ENCODE measurements at places on chromosomes 12 and 14.

DNA sequence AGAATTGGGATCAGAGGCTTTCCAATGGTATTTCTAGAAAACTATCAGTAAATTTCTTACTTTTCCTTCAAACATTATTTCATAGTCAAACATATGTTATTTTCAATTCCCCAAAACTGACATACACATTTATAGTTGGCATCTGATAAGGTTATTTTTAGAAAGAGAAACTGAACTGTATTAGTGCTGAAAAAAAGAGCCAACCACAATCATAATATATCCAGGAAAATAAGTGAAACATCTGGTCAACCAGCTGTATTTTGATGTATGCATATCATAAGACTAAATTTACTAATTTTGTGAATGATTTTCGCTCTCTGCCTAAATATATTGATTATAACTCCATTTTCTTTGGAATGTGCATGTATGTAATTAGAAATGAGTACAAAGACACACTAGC lies 554.2 kb downstream of the FLRT2 start:
- peaks cover 5% of the 10 kb centered on the region for H3K4me1 ChIP-seq
- H3K36me3 ChIP-seq = no peaks in the 10 kb centered on the region
- no peaks in the 10 kb centered on the region for H3K27me3 ChIP-seq
- H3K27ac ChIP-seq = no peak overlapping the region
- no peak for DNase-seq
- H3K4me3 ChIP-seq = no peak overlapping the region

DNA sequence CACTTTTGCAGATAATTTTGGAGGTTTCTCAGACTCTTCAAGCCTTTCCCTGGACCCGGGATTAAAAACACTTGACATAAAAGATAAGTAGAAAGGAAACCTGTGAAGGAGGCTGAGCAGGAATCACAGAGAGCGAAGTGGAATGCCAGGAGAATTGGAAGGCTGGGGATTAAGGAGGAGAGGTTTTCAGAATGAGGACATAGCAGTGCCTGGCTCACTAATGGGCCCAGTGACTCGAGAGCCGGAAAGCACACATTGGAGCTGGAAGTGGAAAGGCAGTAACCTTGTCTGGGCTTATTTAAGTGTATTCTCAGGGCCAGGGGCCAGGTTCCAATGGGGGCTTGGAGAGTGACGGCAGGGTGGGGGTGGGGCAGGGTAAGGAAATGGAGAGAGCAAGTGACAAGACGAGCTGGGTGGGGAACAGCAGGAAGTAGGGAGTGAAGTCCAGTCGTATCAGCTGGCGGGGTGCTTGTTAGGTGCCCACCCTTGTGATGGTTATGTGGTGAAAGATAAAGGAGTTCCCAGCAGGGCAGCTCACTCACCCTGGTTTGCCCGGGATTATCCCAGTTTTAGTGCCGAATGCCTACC lies 13.1 kb downstream of the EVL start:
- peak overlapping the region; percentile 75 for H3K4me3 ChIP-seq
- peaks cover 97% of the 10 kb centered on the region for H3K4me1 ChIP-seq
- peaks cover 50% of the 10 kb centered on the region for H3K36me3 ChIP-seq
- H3K27me3 ChIP-seq = no peaks in the 10 kb centered on the region
- DNase-seq = no peak

GRCh38 chr12:39835517-39836489 lies 216.2 kb upstream of the ABCD2 start:
- no peaks in the 10 kb centered on the region for H3K4me1 ChIP-seq
- no peaks in the 10 kb centered on the region for H3K27me3 ChIP-seq
- DNase-seq = no peak
- no peak overlapping the region for H3K4me3 ChIP-seq

- H3K4me1 ChIP-seq = no peaks in the 10 kb centered on the region
- H3K4me3 ChIP-seq = no peak overlapping the region
- no peaks in the 10 kb centered on the region for H3K27me3 ChIP-seq
Observed at GRCh38 chr14:42421377-42422078, 814.9 kb downstream of the LRFN5 start.

DNA sequence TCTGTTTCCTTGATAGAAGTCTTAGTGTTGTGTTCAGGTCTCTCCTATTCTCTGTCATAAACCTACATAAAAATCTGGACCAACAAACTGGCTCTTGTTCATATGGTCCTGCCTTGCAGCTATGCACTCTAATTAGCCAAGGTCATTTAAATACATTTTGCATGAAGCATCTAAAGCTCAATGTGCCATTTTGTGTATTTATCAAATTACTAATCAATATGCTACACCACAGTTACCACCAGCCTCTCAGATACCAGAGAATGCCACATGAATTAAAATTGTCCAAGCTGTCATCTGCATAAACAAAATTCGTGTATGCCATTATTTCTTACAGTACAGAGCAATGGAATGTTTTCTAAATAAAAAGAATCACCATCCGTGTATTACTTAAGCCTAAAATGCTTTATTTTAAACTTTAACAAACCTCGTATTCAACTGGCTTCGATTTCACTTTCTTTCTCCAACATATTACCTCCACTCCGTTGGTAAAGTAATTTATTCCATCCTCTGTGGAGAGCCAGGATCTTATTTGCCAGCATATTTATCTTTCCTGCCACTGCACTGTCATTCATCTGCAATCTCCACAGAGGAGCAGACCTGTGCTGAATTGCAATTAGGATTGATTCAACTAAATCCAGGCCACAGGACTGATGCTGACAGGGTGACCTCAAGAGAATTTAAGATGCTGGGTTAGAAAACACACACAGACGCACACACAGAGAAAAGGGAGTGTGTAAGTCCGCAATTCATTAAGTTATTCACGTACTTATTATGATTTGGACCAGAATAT lies 284.1 kb upstream of the FOXG1 start:
- H3K27ac ChIP-seq = no peak overlapping the region
- no peaks in the 10 kb centered on the region for H3K4me1 ChIP-seq
- no peaks in the 10 kb centered on the region for H3K36me3 ChIP-seq
- no peak for DNase-seq

GRCh38 chr12:131765961-131766360 lies 55.1 kb downstream of the SFSWAP start:
- H3K27me3 ChIP-seq = no peaks in the 10 kb centered on the region
- H3K36me3 ChIP-seq = peaks cover 37% of the 10 kb centered on the region
- H3K4me3 ChIP-seq = no peak overlapping the region

- no peak overlapping the region for H3K27ac ChIP-seq
- H3K4me1 ChIP-seq = peaks cover 5% of the 10 kb centered on the region
- H3K36me3 ChIP-seq = peaks cover 29% of the 10 kb centered on the region
Observed at GRCh38 chr12:63792338-63792737, 12.6 kb downstream of the RXYLT1 start.

- DNase-seq = no peak
- H3K27me3 ChIP-seq = no peaks in the 10 kb centered on the region
- peaks cover 8% of the 10 kb centered on the region for H3K36me3 ChIP-seq
- H3K4me3 ChIP-seq = no peak overlapping the region
- H3K4me1 ChIP-seq = no peaks in the 10 kb centered on the region
- H3K27ac ChIP-seq = no peak overlapping the region
Observed at GRCh38 chr14:91689608-91690007, 42.3 kb downstream of the CATSPERB start.

DNA sequence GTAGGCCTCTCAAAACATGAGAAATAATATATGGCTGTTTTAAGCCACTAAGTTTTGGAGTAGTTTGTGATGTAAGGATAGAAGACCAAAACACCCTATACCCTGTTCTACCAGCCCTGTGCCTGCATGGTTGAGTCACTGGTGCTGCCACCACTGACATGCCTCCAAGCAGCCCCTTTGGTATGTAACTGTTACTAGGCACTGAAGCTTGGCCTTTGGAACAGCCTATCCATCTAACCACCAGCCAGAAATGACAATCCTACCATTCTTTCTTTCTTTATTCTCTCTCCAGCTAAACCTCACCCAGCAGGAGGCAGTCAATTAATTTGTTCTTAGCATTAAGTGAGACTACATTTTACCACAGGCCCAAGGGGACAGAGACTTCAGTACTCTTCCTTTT lies 240.3 kb downstream of the MSRB3 start:
- H3K36me3 ChIP-seq = no peaks in the 10 kb centered on the region
- no peak overlapping the region for H3K27ac ChIP-seq
- H3K27me3 ChIP-seq = no peaks in the 10 kb centered on the region
- no peak overlapping the region for H3K4me3 ChIP-seq

- no peak overlapping the region for H3K4me3 ChIP-seq
- no peak for DNase-seq
- H3K36me3 ChIP-seq = peaks cover 21% of the 10 kb centered on the region
Observed at GRCh38 chr12:108553799-108554198, 7.2 kb downstream of the SART3 start.

DNA sequence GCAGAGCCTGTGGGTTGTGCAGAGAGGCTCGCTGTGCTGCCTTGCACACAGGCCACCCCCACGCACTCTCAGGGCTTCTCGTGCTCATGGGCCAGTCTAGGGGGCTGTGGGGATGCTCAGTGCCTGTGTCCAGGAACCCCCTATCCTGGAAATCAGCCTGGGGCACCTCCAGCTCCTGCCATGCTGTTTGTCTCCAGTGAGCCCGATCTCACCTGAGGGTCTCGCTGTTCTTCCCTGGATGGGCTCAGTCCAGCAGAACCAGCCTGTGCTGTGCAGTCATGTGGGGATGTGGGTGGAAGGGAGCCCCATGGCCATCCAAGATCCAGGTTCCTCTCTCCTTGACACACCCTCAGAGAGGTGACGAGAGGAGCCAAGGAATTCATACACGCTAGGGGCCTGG lies 26.7 kb downstream of the SERPINA1 start:
- DNase-seq = no peak
- H3K36me3 ChIP-seq = no peaks in the 10 kb centered on the region
- peaks cover 7% of the 10 kb centered on the region for H3K27me3 ChIP-seq

- no peak for DNase-seq
- peak overlapping the region; percentile 91 for H3K4me3 ChIP-seq
- H3K36me3 ChIP-seq = peaks cover 76% of the 10 kb centered on the region
- peak overlapping the region; percentile 99 for H3K27ac ChIP-seq
- H3K4me1 ChIP-seq = peaks cover 49% of the 10 kb centered on the region
Observed at GRCh38 chr12:6532927-6533652, 1.2 kb upstream of the GAPDH start.

- H3K36me3 ChIP-seq = peaks cover 2% of the 10 kb centered on the region
- H3K4me3 ChIP-seq = no peak overlapping the region
- H3K27ac ChIP-seq = no peak overlapping the region
- no peaks in the 10 kb centered on the region for H3K27me3 ChIP-seq
Observed at GRCh38 chr14:103735439-103735814, 19.8 kb downstream of the ZFYVE21 start.

DNA sequence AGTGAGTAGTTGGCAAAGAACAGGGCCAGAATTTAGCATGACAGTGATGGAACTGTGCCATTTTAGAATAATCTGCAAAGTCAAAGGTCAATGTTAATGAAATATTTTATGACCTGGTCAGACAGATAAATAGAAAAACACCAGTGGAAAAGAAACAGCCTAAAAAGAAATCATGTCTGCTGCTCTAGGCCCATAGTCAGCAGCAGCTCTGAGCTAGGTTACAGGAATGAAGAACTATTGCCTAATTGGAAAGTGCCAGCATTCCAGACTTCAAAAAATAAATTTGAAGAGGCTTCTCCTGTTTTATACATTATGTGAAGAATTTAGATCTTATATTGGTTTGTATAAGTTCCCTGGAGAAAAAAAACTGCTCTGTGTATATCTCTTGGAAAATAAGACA lies 9.8 kb downstream of the NPC2 start:
- peaks cover 8% of the 10 kb centered on the region for H3K36me3 ChIP-seq
- no peaks in the 10 kb centered on the region for H3K4me1 ChIP-seq
- H3K27ac ChIP-seq = no peak overlapping the region
- no peak for DNase-seq
- no peak overlapping the region for H3K4me3 ChIP-seq

GRCh38 chr12:130501821-130502220 lies 164.1 kb downstream of the PIWIL1 start:
- no peaks in the 10 kb centered on the region for H3K36me3 ChIP-seq
- H3K27me3 ChIP-seq = no peaks in the 10 kb centered on the region
- no peak overlapping the region for H3K4me3 ChIP-seq
- no peak overlapping the region for H3K27ac ChIP-seq

DNA sequence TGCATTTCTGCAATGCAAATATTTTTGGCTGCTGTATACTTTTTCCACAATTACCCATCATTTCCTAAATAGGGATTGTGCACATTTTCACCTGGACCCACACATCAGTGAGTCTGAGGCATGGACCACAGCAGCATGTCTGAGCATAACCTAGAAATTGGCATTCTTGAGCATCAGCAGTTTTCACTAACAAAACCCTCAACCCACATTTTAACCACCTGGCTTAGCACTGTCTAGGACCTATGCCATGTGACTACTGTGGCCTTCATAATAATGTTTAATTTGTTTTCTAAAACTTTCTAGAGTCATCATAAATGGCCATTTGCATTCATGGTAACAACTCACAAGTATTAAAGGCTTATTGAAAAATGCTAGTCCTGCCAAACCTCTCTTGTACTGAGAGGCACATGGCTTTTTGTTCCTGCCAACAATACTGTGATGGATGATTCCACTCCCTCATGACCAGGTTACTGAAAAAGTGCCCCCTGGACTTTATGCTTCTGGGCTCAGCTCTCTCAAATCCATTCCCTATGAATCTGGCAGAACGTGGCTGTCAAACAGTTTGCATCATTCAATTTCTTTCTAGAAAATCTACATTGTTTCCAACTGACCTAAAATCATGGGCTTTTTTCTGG lies 240.0 kb downstream of the MDGA2 start:
- no peaks in the 10 kb centered on the region for H3K36me3 ChIP-seq
- H3K27me3 ChIP-seq = no peaks in the 10 kb centered on the region
- H3K27ac ChIP-seq = no peak overlapping the region
- H3K4me1 ChIP-seq = no peaks in the 10 kb centered on the region
- DNase-seq = no peak
- H3K4me3 ChIP-seq = no peak overlapping the region

DNA sequence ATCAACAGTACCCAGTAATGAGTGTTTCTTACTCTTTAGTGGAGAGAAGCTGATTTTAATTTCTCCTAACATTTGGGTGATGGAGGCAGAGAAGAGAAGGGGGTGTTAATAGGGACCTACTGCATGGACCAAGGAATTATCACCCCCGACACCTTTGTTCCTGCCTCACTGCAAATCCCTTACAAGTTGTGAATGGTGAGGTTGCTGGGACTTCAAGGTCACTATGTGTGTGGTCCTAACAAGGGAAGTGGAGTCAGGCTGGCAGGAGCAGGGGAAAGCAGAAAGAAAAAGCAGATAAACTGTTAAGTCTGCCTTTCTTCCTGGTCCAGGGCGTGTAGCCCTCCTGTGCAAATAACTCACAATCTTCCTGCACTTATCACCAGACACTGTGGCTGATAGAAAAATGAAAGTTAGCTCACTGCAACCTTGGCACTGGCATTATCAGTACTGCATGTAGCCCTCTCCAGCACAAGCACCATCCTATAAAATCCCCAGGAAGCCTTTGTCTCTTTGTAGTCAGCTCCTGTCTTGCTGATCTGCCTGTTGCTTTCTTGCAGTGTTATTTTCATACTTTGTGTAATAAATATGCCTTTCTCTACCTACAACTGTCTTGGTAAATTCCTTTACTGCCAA lies 112.3 kb upstream of the DNM1L start:
- no peak overlapping the region for H3K4me3 ChIP-seq
- peaks cover 3% of the 10 kb centered on the region for H3K36me3 ChIP-seq
- H3K4me1 ChIP-seq = peaks cover 9% of the 10 kb centered on the region
- DNase-seq = no peak
- H3K27ac ChIP-seq = no peak overlapping the region

- no peaks in the 10 kb centered on the region for H3K36me3 ChIP-seq
- H3K27ac ChIP-seq = no peak overlapping the region
- H3K27me3 ChIP-seq = peaks cover 6% of the 10 kb centered on the region
Observed at GRCh38 chr12:98229540-98229924, 285.9 kb upstream of the TMPO start.
